Effector CD8-positive, alpha-beta T cell (primary cell): ENCODE measurements at places on chromosomes 7 and 10.

DNA sequence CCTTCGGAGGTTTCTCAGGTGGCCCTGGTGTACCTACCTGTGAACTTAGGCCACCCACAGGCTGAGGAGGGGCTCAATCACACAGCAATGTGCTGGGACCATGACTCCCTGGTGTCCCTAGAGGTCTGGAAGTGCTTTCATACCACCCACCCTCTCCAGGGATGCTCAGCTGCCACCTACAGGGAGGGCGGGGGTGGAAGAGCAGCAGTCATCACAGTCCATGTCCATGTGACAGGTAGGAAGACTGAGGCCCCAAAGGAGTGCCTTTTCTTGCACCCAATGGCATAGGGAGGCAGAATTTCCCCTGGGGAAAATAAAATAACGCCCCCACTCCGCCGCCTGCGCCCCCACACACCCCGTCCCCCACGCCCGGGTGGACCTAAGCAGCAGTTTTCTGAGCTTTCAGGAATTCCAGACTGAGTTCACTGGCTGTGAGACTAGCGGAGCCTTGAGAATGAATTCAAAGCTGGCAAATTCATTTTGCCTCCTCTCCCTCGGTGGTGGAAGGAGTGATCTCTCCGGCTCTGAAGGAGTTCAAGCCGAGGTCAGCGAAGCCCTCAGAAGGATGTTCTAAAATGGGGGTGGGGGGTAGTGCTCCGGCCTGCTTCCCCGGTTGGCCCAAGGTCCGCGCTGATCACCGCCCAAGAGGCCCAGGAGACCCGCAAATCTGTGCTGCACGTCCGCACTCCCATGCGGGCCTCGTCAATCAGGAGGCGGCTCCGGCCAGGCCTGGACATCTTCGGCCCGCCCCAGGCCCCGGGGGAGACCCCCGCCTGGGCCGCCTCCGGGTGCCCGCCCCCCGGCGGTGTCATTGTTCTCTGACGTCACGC is 2.1 kb upstream of the ZMIZ1 start:
- no peak for DNase-seq

GRCh38 chr10:3499120-3499519 is 285.9 kb downstream of the KLF6 start:
- no peak for DNase-seq

DNA sequence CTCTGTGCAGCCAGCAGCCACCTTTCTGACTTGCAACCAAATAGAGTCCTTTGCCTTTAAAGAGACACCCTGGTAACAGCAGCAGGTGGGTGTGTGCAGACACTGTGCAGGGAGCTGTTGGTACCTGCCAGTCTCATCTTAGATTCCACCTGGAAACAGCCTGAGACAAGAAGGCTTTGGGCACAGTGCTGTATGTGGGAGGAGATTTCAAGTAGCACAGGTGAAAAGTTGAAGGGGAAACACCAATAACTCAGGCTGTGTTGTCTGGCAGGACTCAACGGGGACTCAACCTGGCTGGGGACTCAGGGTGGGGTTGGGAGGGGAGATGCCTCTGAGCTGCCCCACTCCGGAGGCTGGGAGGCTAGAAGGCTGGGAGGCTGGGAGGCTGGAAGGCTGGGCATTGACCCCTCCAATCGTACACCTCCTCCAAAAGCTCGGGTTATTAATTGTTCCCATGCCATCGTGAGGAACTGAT is 6.7 kb downstream of the CPXM2 start:
- DNase-seq, result no peak

- DNase-seq, result no peak
Observed at GRCh38 chr10:45023426-45023825, 22.7 kb downstream of the ZNF22 start.

GRCh38 chr10:75755528-75755927 is 324.1 kb downstream of the LRMDA start:
- DNase-seq, result no peak

GRCh38 chr7:30835396-30835915 is 64.2 kb downstream of the MINDY4 start:
- DNase-seq, result no peak

DNA sequence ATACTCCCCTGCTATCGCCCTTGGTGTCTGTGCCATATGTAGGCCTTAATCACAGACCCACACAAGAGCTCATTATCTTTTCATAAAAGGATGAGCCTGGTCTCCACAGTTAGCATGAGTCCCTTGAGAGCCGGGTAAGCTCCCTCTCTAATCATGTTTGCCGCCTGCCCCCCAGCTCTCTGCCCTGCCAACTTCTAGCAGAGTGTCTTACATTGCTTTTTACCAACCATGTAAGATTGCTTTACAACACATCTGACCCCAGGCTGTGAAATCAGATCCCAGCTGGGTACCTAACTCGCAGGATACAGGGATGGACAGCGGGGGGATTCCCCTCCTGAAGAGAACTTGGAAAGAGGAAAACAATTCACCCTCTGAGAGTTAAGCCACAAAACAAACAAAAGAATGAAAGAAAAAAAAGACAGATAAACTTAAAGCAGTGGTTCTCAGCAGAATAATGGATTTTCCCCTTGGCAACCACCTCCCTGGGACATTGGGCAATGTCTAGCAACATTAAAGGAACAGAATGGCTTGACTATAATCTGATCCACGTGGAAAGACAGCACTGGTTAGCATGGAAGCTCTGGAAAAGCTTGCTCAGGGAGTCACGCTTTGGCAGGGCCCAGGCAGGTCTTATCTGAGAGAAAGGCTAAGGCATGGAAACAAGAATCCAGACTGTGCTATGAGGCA is 39.4 kb upstream of the ATOH7 start:
- no peak for DNase-seq

GRCh38 chr7:105896407-105896911 is 20.1 kb upstream of the ATXN7L1 start:
- no peak for DNase-seq

- no peak for DNase-seq
Observed at GRCh38 chr10:119290301-119291048, 83.1 kb downstream of the GRK5 start.

GRCh38 chr10:125878957-125879835 is 1.9 kb downstream of the DHX32 start:
- DNase-seq, result no peak

GRCh38 chr10:102492983-102493382 is 9.5 kb downstream of the ACTR1A start:
- DNase-seq, result no peak

- no peak for DNase-seq
Observed at GRCh38 chr7:117053432-117053831, 100.1 kb downstream of the ST7 start.
